ENCODE measurements at places on chromosomes 11 and 22.

- DNase-seq: no peak
Observed at GRCh38 chr11:3096909-3097530, 39.8 kb upstream of the CARS1 start.

DNA sequence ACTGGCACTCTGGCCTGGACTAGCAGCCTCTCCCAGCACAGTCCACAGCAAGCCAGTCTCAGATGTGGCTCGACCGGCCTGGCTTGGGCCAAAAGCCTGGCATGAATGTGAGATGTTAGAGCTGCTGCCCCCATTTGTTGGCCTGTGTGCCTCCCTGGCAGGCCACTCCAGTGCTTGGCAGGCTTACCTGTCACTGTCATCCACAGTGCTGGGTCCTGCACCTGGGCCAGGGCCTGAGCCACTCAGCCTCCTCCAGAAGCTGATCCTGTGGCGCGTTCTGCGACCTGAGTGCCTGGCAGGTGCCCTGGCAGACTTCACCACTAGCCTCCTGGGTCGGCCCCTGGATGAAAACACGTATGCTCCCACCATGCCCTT, 36.1 kb downstream of the RRP8 start:
- DNase-seq: no peak

GRCh38 chr11:37512156-37512780, 914.2 kb upstream of the RAG2 start:
- DNase-seq: no peak

DNA sequence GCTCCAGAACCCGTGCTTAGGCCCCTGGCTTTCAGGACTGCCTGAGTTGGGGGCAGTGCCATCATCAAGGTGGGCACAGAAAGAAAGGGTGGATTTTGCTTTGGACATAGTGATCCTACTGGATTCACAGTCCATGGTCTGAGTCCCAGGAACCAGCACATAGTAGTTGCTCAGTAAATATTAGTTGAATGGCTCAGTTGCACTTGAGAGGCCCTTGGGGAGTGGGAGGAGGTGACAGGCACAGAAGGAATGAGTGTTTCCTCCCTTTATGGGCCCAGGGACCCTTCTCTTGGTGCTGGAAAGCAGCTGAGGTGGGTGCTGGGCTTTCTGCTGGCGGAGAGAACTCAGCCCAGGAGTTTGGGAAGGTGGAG, 16.6 kb downstream of the ARHGEF17 start:
- no peak for DNase-seq

GRCh38 chr11:10301656-10302358, 3.1 kb upstream of the ADM start:
- no peak for DNase-seq

- no peak for DNase-seq
Observed at GRCh38 chr11:123006860-123007542, 25.4 kb upstream of the BSX start.

- DNase-seq: no peak
Observed at GRCh38 chr22:38088629-38089473, 4.9 kb upstream of the SLC16A8 start.

- DNase-seq: no peak
Observed at GRCh38 chr11:113698515-113698914, 7.6 kb downstream of the TMPRSS5 start.

GRCh38 chr22:44702479-44703198, 635 bp downstream of the PRR5 start:
- DNase-seq: no peak

GRCh38 chr22:29833392-29833965, 4.6 kb downstream of the ASCC2 start:
- no peak for DNase-seq

DNA sequence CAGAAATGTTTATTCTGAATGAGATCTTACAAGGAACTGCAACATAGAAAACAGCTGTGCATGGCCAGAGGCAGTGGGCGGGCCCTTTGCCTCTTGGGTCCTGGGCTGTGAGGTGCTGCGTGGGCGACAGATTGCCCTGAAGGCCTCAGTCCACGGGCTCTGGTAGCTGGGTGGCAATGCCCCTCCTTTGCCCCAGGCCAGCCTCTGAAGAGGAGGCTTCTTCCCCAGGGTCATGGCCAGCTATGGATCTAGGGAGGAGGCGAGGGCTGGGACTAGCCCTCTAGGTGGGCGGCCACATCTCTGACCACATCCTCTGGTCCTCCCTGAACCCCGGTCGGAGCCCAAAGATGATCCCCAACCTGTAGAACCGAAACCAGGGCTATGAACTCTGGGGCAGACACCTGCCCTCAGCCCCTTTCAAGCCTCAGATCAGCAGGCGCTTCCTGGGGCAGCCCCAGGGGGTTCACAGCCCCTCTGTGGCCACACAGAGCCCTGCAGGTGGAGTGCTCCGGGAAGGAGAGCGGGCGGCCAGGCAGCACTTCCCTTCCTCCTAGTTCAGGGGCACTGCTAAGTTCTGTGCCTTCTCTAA, 6.6 kb upstream of the CDC42BPG start:
- no peak for DNase-seq

- DNase-seq: no peak
Observed at GRCh38 chr11:112058103-112058502, 15.7 kb downstream of the PIH1D2 start.

- no peak for DNase-seq
Observed at GRCh38 chr22:45887202-45888131, 89.5 kb downstream of the WNT7B start.
